ENCODE measurements at places on chromosomes 7 and 10. TPM values are rescaled to one million over a fixed set of nuclear protein-coding genes. Genes with fewer than 3 reads are reported as not detected.

Gene CNPY1
- total RNA-seq = not detected

DNA sequence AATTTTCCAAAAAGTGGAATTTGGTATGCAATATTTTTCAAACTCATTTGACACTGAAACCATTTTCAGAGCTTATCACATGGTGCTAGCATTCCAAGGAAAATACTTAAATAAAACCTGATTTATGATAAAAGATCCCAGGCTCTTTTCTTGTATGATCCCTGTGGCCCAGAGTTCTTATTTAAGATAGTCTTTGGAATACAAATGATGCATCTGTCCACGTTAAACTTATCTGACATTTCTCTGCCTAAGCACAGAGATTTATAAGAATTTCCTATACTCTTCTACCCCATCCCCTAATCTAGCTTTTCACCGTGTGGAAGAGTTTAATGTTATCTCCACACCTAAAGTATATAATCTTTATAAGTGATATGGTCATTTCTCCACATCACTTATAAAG is 66.2 kb downstream of the AHR start:
- DNase-seq = no peak

- DNase-seq = no peak
These were observed 91.8 kb downstream of the ZMYND11 start for GRCh38 chr10:227014-227413.

DNA sequence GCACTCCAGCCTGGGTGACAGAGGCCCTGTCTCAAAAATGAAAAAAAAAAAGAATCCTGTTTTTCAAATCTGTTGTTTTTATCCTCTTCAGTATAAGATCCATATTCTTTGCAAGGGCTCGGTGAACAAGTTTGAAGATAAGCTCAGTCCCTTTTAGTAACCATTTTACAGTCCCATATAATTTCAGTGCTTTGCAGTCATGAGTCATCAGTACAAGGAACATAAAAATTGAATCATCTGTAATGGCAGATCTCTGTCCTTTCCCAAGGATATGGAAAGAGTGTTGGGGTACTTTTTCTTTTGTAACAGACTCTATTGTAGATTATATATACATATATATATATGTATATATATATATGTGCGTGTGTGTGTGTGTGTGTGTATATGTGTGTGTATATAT is 52.2 kb upstream of the ZPBP start:
- DNase-seq = no peak

DNA sequence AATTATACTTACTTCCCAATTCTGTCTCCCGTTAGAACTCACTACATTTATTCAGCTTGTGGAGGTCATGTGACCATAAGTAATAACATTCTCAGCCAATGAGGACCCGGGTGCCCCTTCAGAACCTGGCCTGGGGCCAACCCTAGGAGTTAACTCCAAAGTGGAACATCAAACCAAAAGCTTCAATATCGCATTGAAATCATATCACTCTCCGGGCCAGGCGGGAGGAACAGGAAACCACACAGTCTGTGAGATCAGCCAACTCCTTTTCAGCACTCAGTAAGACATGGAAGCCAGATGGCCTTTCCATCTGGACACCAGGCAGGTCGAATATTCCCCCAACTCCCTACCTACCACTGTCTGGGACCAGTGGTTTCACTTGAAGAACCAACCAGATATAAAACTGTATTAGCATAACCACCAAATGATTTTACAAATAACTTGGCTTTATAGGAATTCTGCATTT is 5.5 kb downstream of the CREB3L2 start:
- DNase-seq = no peak

DNA sequence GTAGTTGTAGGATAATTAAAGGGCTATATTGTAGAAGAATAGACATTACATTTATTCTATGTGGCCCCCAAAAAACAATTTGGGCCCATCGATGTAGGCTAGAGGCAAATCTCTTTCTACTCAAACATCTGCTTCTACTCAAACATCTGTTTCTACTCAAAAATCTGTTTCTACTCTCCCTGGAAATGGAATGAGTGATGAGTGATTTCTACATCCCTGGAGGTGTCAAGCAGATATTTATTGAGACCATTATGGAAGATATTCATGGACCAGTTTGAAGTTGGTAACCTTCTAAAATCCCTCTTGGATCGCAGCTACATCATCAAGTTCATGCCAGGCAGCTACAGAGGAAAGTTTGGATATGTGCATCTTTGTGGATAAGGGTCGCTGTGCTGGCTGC is 5.1 kb upstream of the PLPP4 start:
- DNase-seq = no peak

DNA sequence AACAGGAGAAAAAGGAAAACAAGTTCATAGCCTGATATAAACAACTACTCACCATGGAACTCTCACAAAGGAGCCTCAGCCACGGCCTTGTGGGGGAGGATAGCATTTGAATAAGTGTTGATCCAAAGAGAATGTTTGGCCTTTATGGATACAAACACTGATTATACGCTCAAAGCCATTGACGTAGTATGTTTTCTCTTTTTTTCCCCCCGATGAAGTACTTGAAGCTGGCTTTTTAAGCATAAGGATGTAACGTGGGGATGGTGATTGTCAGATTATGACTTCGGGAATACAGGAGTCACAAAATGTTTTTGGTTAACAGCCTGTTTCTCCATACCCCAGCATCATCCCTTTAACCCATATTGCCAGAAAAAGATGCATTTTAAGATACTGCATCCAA is 39.8 kb downstream of the CELF2 start:
- peak; percentile 4 for DNase-seq

Gene TET1
- 2.9 TPM for total RNA-seq

Data from SK-MEL-5 (cell line).